MCF 10A (cell line): ENCODE measurements at places on chromosomes 5 and 9. TPM values are rescaled to one million over a fixed set of nuclear protein-coding genes. Genes with fewer than 3 reads are reported as not detected.
A peak's percentile ranks its signal among the peaks of the same experiment; 100 is the strongest.

- DNase-seq = no peak
Measured at GRCh38 chr9:105457560-105458294, 9.9 kb downstream of the FSD1L start.

- DNase-seq = no peak
Measured at GRCh38 chr5:40578501-40579451, 100.9 kb upstream of the PTGER4 start.

DNA sequence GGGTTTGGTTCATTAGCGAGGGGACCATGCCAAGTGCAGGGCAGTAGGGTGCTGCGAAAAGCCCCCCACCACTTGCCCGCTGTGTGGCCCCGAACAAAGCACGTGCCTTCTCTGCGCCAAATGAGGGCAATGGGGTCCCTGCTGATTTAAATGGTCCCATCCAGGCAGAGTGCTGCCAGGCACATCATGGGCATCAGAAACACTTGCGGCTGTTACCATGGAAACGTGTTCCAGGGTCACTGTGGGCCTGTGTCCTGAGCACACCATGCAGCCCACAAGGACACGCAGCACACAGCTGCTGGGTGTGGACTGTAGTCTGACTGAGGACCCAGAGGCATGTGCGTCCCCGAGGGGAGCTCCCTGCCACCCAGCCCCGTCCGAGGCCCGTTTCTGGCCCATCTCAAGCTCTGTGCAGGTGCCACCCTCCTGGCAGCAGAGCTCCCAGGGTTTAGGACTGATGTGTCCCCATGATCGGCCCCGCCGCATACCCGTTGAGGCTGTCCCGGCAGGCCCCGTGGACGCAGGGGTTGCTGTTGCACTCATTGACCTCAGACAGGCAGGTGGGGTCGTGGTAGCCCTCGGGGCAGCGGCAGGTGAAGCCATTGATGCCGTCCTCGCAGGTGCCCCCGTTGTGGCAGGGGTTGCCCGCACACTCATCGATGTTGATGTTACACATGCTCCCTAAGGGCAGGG lies 31.3 kb upstream of the SEC16A start:
- no peak for DNase-seq

GRCh38 chr5:53490747-53491146 lies 10.3 kb downstream of the FST start:
- DNase-seq = peak; percentile 61

The IFNB1 gene
- total RNA-seq = not detected in 2 replicates

- DNase-seq = no peak
Measured at GRCh38 chr9:107759009-107759822, 269.6 kb upstream of the KLF4 start.

GRCh38 chr5:132438917-132439316 lies 51.7 kb downstream of the IRF1 start:
- no peak for DNase-seq

The PCDHB10 gene
- 1.2 and 1.4 TPM in 2 replicates for total RNA-seq

- no peak for DNase-seq
Measured at GRCh38 chr5:151255621-151256286, 2.8 kb downstream of the GM2A start.

The NTNG2 gene
- 0.44 TPM in 1 of 2 replicates, not detected in the other for total RNA-seq

The SPATA31D4 gene
- not detected in 2 replicates for total RNA-seq

DNA sequence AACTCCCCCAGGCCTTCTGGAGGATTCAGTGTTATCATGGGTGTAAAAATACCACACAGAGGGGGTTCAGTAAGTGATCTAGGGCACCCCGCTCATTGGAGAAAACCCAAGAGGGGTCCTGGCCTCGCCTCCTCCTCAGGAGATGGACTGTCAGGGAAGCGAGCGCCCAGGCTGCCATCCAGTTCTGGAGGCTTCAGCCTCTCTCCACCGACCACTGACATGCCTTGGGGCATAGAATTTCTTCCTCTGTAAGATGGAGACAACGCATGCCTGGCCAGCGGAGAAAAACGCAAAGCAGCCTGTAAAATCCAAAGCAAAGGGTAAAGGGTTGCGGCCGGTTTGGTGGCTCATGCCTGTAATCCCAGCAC lies 165.4 kb downstream of the COL23A1 start:
- DNase-seq = no peak

GRCh38 chr5:140561753-140562523 lies 2.5 kb downstream of the APBB3 start:
- DNase-seq = no peak

GRCh38 chr5:103919506-103919905 lies 356.9 kb upstream of the NUDT12 start:
- DNase-seq = no peak

GRCh38 chr5:16456103-16456832 lies 9.3 kb downstream of the ZNF622 start:
- DNase-seq = peak; percentile 73

The SPATA31C1 gene
- total RNA-seq = not detected in 2 replicates

DNA sequence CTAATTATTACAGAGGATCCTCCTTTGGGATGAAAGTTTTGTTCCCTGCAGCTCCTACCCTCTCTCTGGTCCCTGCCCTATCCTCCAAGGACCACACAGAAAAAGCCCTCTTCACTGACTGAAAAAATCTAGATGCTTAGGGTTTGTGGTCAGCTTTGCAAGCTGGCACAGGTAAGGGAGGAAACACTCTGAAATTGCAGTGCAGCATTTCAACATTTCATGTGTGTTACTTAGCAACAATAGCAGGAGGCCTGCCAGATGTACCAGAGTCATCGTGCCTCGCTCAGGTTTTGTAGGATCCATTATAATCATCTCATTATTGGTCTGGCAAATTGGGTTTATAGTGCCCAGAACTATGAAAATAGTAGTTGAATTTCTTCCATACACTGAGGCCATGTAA lies 109.5 kb downstream of the PALM2AKAP2 start:
- DNase-seq = peak; percentile 88

The WASHC1 gene
- 17.2 and 18.2 TPM in 2 replicates for total RNA-seq

- DNase-seq = no peak
Measured at GRCh38 chr5:157713830-157714595, 17.2 kb upstream of the THG1L start.

DNA sequence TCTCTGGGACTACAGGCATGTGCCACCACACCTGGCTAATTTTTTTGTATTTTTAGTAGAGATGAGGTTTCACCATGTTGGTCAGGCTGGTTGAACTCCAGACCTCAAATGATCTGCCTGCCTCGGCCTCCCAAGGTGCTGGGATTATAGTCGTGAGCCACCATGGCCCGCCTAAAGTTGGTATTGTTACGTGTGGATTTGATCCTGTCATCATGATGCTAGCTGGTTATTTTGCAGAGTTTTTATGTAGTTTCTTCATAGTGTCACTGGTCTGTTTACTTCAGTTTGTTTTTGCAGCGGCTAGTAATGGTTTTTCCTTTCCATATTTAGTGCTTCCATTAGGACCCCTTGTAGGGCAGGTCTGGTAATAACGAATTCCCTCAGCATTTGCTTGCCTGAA lies 85.9 kb downstream of the CACNA1B start:
- DNase-seq = no peak

GRCh38 chr9:132970324-132971062 lies 8.0 kb upstream of the GFI1B start:
- DNase-seq = no peak

GRCh38 chr9:38382141-38382540 lies 10.4 kb upstream of the ALDH1B1 start:
- DNase-seq = no peak

DNA sequence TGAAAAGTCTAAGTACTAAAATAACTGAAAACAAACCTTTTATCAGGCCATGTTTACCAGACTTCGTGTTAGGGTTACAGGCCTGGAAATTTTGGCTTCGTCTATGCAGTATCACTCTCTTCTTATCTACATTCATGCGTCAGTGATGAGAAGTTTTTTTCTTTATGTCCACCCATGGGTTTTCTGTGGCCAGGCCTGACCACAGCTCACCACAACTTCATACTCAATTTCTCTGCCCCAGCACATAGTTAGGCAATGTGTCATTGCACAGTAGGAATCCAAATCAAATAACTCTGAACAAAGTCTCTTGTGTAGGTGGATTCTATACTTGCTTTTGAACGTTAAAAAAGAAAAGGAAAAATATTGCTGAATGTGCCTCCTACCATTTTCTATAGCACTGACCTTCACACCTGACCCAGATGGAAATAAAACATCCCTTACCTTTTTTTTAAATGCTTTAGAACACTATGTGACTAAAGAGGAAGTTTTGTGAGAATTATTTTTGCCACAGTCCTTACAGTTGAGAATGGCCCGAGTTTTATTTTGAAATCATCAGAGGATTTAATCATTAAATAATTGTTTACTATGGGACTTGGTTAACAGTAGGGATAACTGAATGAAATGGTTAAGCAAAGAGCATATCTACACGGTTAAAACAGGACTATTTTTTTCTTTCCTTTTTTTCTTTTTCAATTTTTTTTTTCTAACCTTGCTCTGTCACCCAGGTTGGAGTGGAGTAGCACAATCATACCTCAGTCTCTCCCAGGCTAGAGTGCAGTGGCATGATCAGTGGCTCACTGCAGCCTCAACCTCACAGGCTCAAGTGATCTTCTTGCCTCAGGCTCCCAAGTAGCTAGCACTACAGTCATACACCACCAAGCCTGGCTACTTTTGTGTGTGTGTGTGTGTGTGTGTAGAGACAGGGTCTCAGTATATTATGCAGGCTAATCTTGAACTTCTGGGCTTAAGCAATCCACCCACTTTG lies 1247.0 kb upstream of the ACO1 start:
- peak; percentile 60 for DNase-seq

- DNase-seq = no peak
Measured at GRCh38 chr5:2917093-2917492, 165.6 kb upstream of the IRX2 start.

- no peak for DNase-seq
Measured at GRCh38 chr9:76690973-76691370, 73.3 kb upstream of the PCA3 start.

The RNF224 gene
- 0.16 and 0.44 TPM in 2 replicates for total RNA-seq

DNA sequence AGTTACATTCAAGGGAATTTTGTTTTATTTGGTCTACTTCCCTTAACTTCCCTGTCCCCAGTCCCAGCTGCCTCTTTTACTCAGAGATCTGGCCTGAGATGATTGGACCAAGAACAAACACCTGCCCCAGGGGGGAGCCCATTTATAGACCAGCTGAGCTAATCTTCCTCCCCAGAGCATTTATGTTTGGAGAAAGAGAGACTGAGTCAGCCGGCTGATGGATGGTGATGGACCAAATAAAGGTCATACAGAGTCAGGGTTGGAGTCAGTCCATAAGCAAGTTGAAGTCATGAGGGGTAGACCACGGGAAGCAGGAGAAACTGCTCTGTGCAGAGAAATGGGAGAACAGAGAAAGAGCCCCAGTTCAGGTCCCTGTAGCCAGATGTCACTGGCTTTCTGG lies 77.7 kb downstream of the TMEM174 start:
- no peak for DNase-seq

The LSM11 gene
- total RNA-seq = 3.4 and 4.5 TPM in 2 replicates

The CARD9 gene
- total RNA-seq = 0.33 and 0.69 TPM in 2 replicates

GRCh38 chr9:125889476-125890419 lies 142.6 kb downstream of the PBX3 start:
- DNase-seq = peak; percentile 21

The GPX8 gene
- 37.2 and 38.8 TPM in 2 replicates for total RNA-seq

DNA sequence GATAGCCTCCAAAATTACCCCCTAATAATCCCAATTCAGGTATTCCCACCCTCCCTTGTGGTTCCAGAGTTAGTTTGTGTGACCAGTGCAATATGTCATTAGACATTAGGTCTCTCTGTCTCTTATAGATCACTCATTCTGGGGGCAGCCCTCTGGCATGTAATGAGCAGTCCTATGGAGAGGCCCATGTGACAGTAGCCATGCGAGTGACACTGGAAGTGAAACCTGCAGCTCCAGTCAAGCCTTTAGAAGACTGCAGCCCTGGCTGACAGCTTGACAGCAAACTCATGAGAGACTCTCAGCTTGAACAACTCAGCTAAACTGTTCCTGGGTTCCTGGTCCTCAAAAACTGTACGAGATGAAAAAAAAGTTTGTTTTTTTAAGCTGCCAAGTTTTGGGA lies 54.0 kb upstream of the HSPB3 start:
- no peak for DNase-seq

The PGM5 gene
- not detected in 2 replicates for total RNA-seq

DNA sequence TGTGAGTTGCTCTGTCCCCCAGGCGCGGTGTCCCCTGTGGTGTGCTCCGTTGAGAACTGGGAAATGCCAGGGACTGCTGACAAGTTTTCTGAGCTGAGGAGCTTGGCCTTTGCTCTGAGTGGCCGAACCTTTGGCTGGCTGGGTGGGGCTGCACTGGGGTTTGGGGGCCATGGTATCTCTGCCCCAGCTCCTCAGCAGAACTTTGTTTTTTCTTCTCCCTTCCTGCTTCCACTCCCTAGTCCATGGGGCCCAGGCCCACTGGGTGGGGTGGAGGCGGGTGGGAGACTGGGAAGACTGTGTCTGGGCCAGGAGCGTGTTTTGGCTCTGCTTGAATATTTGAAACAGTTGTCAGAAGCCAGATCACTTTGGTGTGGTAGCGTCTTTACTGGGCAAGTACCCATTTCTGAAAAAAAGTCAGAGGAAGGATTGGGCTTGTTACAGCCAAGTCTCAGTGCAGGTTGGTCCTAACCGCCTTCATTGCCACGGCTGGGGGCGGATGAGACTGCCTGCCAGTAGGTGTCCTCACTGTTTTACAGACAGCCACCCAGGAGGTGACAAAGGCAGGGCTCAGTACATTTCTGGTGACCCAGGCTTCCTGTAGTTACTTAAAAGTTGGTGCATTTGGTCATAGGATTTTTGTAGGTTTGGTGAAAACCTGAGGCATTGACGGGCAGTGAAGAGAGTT lies 92.7 kb downstream of the DAB2IP start:
- peak; percentile 40 for DNase-seq
